ENCODE measurements at places on chromosomes 12 and 14.

- DNase-seq = no peak
Measured at GRCh38 chr14:75430116-75430515, 2.3 kb downstream of the JDP2 start.

GRCh38 chr14:33859306-33859705, 91.6 kb downstream of the EGLN3 start:
- no peak for DNase-seq

DNA sequence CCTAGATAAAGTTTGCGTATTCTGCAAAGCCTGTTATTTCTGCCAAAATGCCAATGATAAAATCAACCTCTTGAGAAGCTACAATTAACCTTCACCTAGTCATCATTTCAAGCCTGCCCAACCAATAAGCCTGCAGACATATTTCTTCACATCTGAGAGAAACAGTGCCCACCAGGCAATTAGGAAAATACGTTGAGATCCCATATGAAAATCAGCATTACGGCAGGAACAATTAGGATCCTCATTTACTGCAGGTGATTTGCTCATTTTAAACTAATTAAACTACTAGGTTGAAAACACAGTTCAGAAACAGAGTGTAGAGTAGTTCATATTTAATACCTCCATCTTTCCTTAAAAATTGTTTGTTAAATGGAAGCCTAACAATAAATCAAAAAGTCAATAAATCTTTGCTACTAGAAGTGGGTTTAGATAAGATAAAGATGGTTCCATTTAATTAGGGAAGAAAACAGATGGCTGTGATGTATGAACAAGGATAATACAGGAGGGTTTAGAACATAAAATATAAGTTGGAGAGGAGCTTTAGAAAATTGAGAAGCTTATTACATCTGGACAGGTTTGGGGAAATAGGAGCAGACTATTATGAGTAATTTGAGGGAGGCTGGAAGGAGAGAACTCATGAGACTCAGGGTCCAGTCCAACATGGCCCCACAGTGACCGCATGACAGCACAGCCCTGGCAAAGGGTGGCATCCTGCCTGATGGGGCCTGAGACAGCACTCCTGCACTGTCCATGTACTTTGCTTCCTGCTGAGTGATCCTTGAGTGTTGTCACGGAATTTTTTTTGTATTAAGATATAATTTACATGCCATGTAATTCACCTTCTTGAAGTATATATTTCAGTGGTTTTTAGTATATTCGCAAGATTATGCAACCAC, 26.9 kb upstream of the PYGL start:
- no peak for DNase-seq

- DNase-seq = no peak
Measured at GRCh38 chr12:114682106-114682784, 1.7 kb downstream of the TBX3 start.

DNA sequence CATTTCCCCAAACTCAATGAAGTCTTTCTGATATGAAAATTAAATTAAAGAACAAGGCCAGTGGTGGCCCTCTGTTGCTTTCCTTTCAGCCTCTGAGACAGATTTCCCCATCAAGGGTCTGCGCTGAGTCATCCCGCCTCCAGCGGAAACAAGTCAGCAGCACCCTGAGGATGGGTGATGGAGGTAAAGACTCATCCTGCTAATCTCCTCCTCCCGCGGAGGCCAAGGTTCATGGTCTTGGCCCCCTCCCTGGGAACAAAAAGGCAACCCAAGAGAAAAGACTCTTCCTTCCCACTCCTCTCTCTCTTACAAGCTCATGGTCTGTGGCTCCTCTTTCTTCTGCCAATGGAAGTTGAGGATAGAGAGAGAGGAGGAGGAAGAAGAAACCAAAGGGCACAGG, 9.0 kb upstream of the NUMB start:
- DNase-seq = no peak

GRCh38 chr14:88793259-88793625, 489 bp upstream of the EML5 start:
- no peak for DNase-seq

DNA sequence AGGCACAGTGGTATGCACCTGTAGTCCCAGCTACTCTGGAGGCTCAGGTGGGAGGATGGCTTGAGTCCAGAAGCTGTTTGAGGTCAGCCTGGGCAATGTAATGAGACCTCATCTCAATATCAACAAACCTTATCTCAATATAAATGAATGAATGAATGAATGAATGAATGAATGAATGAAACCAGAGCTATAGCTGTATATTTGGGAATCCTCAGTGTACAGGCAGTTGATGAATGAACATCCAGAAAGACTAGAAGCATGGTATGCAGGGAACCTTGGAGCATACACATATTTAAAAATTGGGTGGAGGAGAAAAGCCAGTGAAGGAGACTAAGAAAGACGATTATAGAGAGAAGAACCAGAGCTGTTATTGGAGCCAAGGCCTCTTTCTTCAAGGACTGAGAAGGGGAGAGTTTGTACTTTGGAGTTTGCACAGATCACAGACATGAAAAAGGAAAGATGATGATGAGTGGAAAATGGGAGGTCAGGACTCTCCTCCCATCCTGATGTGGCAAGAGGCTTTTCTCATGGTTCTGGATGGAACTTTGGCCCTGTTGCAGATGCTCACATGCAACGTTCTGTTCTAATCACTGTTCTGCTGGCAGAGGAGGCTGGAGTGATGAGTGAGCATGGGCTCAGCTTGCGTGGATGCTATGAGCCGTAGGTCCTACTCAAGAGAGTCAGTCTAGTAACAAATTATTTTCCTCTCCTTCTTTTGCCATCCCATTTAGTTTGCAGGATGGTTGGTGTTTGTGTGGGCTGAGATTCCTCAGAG, 114.4 kb downstream of the PRKCH start:
- DNase-seq = peak; percentile 88
